D341Med (cell line): ENCODE measurements at places on chromosomes 3 and 15.

DNA sequence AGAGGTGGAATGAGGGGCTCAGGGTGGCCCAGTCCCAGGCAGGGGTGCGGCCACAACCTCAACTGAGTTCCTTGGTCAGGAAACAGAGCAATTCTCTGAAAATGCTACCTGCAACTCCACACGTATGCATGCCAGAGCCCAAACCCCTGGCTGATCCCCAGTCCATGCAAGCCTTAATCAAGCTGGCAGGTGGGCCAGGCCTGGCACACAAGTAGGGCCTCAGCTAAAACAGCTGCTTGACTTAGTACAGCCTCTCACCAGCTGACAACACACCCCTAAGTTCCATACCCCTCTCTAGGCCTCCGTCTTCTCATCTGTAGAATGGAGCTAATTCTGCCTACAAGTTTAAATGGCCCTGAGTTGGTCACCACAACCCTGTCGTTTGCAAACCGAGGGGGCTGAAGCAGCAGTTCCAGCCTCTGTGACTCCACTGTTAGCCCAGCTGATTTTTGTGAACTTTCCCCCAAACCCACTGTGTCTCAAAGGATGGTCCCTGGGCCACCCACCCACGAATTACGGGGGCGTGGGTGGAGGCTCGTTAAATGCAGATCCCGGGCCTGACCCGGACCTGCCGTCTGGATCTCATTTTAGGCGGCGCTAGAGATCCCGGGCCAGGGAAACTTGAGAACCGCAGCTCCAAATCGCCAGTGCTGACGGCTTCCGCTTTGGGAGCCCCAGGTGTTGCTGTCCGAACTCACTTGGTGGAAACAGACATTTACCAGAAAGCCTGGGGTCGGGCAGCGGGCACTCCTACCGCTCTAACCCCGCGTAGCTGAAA lies 927 bp downstream of the CHDH start:
- no peak for DNase-seq

DNA sequence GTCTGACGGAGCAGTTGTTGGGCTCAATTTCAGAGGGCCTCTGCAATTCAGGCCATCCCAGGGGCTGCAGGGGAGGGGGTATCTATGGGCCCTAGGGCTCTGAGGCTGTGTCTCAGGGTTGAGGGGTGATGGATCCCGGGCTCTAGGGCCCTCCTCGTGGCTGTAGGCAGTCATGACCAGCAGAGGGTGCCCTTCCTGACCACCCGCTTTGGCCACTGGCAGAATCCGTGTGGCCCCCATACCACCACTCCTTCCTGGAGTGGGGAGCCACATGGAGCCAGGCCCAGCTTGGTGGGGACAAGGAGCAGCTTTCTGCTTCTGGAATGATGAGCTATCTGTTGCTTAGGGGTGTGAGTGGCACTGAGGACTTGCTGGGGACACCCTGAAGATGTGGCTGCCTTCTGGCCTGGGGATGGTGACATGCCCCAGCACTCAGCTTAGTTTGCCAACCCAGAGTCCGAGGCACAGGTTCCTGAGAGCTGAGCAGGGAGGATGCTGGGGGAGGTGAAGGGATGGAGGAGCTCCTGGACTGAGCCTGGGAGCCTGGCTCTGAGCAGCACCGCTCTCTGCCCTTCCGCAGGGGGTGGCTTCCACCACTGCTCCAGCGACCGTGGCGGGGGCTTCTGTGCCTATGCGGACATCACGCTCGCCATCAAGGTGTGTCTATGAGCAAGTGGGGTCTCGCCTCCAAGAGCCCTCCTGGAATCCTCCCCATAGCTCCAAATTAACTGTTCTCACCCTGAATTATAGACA lies 20.2 kb downstream of the HDAC11 start:
- peak; percentile 57 for DNase-seq

GRCh38 chr3:146590521-146590920 lies 14.6 kb downstream of the PLSCR5 start:
- no peak for DNase-seq

DNA sequence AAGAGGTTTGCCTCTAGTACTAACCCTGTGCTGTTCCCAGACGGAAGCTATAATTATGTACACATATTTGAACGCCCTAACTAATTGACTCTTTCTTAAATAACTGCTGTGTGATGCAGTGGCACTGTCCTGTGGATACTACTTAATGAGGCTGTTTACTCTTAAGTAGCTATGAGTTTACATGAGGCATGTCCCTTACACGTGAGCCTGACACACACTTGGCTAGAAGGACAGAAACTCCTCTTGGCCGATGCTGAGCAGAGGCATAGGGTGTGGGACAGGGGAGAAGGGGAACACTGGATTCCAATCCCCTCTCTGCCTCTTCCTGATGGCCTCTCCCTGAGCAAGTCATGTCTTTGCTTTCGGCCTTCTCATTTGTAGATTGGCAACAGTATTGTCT lies 21.9 kb downstream of the EHD4 start:
- DNase-seq = no peak

- peak; percentile 92 for DNase-seq
Measured at GRCh38 chr3:137264071-137264820, 306.5 kb downstream of the IL20RB start.

DNA sequence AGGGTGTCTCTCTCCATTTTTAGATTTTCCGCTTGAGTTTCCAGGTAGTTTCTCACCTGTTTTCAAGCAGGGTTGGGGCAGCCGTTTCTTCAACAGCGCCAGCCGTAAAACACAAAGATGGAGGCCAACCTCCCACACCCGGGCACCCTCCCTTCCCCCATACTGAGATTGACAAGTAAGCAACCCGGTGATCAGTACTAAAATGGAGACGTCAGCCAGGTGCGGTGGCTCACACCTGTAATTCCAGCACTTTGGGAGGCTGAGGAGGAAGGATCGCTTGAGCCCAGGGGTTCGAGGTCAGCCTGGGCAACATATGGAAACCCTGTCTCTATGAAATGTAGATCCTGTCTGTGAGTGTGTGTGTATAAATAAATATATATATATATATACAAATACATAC lies 903 bp upstream of the ZSCAN2 start:
- no peak for DNase-seq

- no peak for DNase-seq
Measured at GRCh38 chr3:110795163-110795562, 276.5 kb upstream of the NECTIN3 start.

DNA sequence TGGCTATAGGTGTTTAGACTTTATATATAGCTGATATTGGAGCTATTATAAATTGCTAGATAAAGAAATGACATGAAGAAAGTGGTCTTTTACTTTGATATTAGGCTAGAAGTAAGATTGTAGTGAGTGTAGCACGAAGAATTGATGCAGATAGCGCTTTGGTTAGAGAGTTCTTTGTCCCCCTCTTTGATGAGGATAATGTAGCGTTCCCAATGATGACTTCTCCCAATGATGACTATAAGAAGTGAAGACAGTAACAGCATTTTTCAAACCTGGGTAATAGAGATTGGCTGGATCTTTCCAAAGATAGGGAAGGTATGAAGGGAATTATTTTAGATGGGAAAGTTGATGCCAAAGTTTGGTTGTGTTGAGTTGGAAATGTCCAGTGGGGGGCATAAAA lies 4.3 kb downstream of the MINDY2 start:
- DNase-seq = no peak

- DNase-seq = no peak
Measured at GRCh38 chr3:14689247-14689980, 14.5 kb downstream of the C3orf20 start.

- no peak for DNase-seq
Measured at GRCh38 chr3:187849016-187849654, 103.9 kb upstream of the BCL6 start.

- DNase-seq = no peak
Measured at GRCh38 chr3:158026236-158026635, 80.0 kb downstream of the SHOX2 start.

- DNase-seq = no peak
Measured at GRCh38 chr15:51667478-51667877, 13.8 kb upstream of the SCG3 start.

DNA sequence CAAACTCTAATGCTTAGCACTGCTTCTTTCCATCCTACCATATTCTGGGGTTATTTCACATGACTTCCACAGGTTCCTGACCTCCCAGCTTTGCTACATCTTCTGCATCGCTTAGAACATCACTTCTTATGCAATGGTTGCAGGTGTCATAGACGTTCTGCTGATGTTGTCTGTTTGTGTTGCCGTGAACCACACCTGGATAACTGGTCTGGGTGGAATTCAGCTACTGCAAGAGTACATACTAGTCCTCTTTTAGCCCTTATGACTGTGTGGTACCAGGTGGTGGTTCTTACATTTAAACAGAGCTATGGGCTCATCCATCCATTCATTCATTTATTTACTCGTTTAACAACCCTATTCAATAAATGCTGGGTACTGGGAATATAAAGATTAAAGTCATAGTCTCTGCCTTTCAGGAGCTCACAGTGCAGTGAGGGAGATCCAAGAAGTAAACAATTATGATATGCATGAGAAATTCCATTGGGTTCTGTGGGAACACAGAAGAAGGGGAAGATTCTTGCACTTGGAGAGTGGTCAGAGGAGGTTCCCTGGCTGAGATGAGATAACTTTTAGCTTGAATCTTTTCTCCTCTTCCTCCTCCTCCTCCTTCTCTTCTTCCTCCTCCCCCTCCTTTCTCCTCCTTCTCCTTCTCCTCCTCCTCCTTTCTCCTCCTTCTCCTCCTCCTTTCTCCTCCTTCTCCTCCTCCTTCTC lies 30.8 kb downstream of the TMEM45A start:
- no peak for DNase-seq

- DNase-seq = no peak
Measured at GRCh38 chr3:112341386-112341785, 8.4 kb downstream of the CD200 start.

DNA sequence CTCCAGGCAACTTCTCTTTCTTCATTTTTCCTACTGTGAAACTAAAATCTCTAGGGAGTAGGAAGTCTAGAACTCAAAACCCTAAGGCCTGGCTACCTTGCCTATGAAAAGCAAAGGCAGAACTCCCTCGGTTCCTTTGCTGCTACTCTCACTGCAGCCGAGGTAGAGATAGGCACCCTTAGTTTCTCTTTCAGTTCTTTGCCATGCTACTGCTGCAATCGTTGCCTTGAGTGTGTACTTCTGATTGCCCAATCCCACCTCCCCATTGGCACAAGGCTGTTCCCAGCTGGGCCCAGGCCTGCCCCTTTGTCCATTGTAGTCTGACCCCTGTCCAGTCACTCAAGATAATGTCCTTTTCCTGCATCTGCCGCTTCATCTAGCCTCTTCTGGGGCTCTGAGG lies 92.3 kb upstream of the MRPS22 start:
- no peak for DNase-seq

DNA sequence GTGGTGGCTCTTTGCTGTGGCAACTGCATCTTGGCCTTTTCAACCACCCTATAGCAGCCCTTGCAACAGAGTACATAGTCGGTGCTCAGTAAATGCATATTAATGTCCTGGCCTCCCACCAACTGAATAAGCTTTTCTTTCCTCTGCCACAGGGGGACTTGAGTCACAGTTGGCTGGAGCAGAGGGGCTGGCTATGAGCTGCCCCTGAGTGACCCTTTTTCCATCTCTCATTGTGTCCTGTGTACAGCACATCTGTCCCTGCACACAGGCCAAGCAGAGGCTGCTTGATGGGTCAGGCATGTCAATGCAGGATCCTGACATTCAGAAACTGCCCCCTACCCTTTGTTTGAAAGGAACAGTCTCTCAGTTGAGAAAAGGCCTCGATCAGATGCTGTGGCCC lies 22.4 kb downstream of the SPSB4 start:
- DNase-seq = no peak

DNA sequence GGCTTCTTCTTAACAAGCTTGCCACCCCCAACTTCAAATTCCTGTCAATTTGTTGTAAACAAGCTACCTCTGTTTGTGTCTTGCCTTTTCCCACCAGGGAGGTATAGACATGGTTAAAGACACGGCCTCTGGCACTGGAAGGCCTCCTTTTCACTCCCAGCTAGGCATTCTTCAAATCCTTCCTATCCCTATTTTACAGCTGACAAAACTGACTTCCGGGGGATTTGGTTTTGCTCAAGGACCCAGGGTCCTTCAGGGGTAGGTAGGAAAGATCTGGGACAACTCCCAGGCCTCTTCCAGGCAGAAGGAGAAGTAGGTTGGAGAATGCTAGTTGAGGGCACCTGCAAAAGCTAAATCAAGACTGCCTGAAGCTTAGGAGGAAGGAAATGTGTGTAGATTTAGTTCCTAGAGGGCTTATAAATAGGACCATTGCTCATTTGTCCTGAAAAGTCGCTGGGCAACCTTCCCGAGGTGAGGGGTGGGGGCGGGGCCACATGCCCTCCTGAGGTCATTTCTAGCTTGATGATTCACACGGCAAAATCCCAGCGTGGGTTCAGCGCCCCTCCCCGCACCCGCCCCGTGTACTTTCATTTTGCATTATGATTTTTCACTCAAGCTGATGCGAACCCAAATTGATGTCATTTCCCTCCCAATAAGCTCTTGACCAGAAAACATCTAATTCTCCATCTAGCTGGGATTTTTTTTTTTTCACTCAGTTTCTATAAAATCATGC lies 365.5 kb downstream of the SHQ1 start:
- DNase-seq = no peak

DNA sequence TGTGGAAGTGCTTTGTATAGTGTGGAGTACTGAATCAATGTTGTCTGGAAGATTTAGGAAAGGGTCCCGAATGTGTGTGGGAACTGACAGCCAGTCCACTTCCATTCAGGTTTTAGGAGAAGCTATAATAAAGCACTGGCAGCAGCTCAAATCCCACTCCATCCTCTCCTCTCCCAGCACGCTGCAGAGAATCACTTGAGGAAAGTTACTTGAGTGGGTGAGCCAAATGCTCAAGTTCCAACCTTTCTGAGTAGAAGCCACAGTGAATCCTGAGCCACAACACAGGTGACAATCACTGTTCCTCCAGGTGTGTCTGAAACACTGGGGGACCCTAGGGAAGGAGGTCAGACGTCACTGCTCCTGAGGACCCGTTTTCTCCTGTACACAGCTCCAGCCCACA lies 106.5 kb downstream of the TIGIT start:
- DNase-seq = no peak
